Posterior vena cava (tissue), 2 donors: ENCODE measurements at places on chromosomes 3 and 15. TPM values are rescaled to one million over a fixed set of nuclear protein-coding genes. Genes with fewer than 3 reads are reported as not detected.

MELTF gene
- total RNA-seq = 19.9 TPM

GOLGA6A gene
- 0.24 TPM for total RNA-seq

CLDN11 gene
- total RNA-seq = 41.5 TPM

EIF5A2 gene
- total RNA-seq = 18.1 TPM

MTHFS gene
- total RNA-seq = 18.1 TPM

GRCh38 chr3:167441256-167441655, 32.6 kb downstream of the SERPINI2 start:
- DNase-seq = no peak

- DNase-seq = no peak
These were observed 28.7 kb upstream of the TMEM45A start for GRCh38 chr3:100463646-100464155.

DNA sequence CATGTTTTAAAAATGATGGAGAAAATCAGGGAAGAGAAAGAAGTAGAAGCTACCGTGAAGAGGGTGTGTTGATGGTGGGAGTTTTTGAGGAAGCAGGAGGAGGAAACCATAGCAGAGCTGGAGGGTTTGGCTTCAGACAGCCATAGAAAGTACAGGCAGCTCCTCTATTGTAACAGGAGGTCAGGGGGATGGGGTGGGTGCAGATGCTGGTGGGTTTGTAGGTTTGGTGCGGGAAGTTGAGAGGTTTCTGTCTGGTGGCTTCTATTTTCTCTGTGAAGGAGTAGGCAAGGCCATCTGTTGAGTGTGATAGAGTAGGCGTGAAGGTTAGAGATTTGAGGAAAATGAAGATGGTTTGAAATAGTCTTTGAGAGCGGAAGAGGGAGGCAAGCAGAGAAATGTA, 97.7 kb upstream of the TBC1D5 start:
- no peak for DNase-seq

DNA sequence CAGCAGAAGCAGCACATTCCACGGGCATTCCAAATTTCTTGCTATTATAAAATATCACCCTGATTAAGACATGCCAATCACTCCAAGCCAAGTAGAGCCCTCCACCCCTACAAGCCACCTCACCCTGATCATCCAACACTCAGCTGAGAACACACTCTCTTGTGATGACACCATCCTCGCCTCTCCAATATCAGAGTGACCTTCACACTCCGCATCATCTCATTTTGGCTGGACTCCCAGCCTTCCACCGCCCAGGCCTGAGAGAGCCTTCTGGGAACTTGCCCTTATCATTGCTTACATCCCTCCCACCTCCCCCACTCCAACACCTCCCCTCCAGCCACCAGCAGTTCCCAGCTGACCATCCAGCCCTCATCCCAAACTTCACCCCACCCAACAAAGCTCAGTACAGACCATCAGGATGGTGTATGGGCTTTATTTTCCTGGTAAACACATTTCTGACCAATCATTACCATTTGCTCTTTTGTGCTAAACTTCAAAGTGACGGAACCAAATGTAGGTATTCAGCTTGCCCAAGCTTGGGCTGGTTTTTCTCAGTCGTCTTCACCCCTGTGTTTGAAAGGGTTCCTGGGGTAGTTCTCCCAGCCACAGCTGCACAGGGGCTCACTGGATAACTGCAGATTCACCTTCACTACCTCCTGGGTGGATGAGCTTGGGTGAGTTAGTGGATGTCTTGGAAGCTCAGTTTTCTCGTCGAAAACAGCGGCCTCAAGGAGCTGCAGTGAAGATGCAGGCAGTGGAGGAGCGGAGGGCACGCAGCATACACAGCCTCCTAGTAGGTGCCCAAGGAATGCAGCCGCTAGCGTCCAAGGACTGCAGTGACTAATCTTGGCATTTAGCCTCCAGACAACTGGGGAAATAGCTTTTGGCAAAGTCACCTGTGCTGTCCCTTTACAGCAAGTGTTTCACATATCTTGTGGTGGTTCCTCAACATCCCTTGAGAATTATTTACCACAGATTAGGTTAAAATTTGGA, 115.1 kb downstream of the LIPC start:
- DNase-seq = peak; percentile 91

DNA sequence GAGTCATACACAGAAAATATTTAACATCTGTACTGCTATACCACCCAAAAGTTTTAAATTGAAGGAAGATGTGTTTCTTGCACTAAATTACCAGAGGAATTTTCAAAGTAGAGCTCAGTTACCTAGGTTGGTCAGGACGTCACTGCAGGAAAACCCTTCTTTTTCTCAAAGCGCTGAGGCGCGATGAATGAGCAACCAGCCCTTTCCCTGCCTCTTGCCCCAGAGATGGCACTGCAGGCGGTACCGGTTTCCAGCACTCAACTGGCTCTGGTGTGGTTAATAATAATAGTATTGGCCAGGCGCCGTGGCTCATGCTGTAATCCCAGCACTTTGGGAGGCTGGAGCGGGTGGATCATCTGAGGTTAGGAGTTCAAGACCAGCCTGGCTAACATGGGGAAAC, 49.3 kb downstream of the HES1 start:
- no peak for DNase-seq

- DNase-seq = no peak
These were observed 225.8 kb upstream of the SLCO3A1 start for GRCh38 chr15:91627473-91628278.

DNA sequence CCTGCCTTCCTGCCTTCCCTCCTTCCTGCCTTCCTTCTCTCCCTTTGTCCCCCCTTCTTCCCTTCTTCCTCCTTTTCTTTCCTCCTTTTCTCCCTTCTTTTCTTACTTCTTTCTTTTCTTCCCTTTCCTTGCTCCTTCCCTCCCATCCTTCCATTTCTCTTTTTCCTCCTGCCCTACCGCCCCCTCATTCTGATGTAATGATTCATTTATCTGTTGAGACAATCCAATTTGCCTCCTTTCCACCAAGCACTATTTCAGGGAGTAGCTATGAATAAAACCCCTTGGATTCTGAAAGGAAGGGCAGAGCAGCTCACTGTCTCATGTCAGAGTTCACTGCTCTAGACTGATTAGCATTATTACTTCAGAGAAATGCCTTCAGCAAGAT, 462.6 kb downstream of the PDCD6IP start:
- no peak for DNase-seq

DNA sequence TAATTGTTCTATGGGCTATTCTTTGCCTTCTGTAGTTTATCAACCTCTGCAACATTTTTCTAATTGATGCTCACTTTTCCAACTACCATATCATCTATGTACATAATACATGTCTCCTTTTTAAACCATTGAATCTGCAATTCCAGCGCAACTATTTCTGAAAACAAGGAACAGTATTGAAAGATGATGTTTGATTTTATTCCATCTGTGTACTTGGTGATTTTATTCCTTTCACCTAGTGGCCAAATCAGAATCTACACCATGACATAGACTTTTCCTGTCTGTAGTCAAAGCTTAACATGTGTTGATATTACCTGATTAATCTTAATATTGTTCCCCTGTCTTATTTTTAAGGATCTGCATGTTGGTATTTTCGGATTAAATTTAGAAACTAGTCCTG, 13.0 kb downstream of the NKTR start:
- DNase-seq = no peak

- DNase-seq = no peak
These were observed 69.9 kb downstream of the TNIK start for GRCh38 chr3:171390051-171390941.

DNA sequence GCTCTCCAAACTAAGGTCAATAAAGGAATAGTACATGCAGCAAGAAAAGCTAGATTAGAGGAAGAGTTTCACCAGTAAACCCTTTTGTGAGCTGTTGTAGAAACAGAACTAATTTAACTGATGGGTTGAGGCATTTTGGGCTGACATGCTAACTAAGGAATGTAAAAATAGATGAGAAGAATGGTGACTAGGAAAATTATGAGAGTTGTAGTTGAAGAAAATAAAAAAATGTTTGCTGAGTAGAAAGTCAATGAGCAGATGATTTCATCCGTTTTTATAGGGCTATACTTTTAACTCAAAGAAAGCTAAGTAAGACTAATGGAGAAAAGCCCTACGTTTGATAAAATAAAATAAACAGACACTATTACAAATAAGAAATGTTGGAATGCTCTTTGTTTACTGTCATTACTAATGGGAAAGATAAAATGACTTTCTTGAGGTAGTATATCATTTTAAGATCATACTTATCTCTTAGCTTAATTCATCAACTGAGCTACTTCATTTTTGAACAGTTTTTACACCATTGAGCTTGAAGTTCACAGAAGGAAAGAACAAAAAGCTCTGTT, 209.4 kb upstream of the DPH6 start:
- no peak for DNase-seq

- no peak for DNase-seq
These were observed 152.2 kb downstream of the IGSF11 start for GRCh38 chr3:118882353-118882947.

DNA sequence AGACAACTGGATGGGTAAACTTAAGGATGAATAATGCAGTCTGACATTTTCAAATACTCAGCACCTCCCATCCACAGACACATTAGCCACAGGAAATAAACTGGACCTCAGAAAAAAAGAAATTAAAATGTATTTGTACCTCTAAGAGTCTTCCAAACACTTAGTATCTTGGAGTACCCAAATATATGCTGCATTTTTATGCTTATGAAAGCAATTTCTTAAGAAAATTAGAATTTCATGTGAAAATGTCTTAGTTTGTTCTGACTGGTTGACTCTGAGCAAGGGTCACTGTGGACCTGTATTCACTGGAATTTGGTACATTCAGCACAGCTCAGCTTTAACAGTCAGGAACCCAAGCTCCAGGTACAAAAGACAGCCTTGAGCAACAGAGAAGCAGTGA, 216.2 kb upstream of the UBE2E2 start:
- DNase-seq = no peak

DNA sequence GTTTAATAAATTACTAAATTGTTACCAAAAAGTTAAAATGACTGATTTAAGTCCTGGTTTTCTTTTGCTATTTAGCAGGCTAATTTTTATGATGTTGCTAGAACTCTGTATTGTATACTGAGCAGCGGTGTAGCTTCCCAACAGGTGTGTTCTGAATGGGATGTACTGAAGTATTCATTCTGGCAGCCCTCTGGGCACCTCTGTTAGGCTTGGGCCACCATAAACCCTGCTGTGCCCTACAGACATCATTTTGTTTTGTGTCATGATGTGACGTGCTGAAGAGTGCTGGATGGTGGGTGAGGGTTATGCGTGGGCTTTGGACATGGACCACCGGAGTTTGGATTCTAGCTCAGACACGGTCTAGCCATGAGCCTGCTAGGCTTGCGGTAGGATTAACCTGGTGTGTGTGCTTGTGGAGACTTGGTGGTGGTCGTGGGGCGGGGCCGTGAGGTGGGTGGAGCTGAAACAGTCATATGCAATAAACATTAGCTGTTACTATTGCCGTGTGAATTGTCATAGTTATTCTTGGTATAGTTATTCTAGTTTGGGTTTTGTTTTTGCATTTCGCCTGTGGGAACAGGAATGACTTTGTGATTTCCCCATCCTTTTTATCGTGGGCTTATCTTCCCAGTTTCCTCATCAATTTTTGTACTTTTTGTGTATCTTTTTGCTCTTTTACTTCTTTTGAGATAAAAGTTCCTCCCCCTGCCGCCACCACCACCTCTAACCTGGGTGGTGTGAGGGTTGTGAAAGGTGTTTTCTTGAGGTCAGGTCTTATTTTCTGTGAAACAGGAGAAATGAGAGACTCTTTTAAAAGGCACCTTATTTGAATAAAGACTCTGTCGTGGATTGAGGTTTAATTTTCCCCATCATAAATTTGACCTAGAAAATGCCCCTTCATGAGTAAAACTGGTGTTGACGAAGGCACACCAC, 93.7 kb downstream of the MCTP2 start:
- DNase-seq = no peak

- no peak for DNase-seq
These were observed 14.1 kb upstream of the PGPEP1L start for GRCh38 chr15:99021694-99022093.

DNA sequence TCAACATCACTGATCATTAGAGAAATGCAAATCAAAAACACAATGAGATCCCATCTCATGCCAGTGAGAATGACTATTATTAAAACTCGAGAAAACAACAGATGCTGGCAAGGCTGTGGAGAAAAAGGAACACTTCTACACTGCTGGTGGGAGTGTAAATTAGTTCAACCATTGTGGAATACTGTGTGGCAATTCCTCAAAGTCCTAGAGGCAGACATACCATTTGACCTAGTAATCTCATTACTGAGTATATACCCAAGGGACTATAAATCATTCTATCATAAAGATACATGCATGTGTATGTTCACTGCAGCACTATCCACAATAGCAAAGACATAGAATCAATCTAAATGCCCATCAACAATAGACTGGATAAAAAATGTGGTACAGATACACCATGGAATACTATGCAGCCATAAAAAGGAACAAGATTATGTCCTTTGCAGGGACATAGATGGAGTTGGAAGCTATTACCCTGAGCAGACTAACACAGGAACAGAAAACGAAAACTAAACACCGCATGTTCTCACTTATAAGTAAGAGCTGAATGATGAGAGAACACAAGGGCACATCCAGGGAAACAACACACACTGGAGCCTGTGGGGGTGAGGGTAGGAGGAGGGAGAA, 15.2 kb upstream of the AVEN start:
- DNase-seq = no peak

- no peak for DNase-seq
These were observed 237.4 kb downstream of the MFSD1 start for GRCh38 chr3:159039286-159039685.

DNA sequence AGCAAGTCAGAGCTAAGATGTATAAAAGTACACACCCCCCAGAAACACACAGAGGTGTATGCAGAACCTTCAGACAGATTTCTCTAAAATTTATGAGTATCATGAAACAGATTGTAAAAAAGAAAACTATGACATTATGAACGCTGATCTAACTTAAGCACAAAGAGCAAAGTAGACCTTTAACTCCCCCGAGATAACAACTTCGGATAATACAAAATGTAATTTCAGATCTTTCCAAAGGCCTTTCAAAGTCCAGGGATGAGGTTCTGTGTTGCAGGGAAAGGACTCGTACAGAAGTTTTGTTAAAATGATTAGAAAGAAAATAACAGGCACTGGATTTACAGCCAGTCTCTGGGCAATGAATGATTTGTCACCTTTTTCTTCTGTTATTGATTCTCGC, 92.8 kb upstream of the FGF12 start:
- DNase-seq = no peak

DNA sequence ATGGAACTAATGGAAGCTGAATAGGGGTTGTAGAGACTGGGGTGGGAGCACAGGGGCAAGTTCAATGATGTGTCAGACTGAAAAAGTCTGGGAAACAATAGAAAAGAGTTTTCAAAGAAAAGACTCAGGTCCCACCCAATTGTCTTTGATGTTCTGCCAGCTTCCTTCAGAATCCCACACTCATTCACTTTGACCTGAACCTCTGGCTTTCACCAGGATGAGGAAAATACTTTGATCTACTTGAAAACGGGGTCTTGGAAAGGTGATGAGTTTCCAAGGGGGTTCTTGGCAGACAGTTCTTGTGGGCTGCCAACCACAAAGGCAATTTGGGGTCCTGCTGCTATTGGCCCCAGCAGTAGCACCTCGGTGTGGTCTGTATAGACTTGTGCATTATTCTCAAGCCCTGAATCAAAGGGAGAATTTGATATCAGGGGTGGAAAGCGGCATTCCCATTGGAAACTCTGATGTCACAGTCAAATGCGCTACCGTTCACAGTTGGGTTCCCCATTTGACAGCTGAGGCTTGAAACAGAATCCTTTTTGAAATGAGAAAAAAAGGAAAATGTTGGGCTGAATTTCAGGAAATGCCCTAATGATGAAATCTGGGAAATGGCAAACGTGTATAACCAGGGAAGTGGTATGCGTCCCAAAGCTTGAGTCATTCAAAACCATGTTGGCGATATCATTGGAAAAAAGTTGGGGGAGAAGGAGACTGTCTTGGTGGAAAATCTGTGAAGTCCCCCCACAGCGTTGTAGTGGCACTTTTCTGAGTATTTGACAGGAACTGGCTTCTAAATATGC, 229.2 kb upstream of the LRTM1 start:
- DNase-seq = no peak

- peak; percentile 47 for DNase-seq
These were observed 46.8 kb downstream of the ITGA11 start for GRCh38 chr15:68385240-68385561.
